CD4-positive, alpha-beta T cell treated with Interleukin-15 for 1 hour (primary cell): ENCODE measurements at places on chromosomes 5 and 9.

DNA sequence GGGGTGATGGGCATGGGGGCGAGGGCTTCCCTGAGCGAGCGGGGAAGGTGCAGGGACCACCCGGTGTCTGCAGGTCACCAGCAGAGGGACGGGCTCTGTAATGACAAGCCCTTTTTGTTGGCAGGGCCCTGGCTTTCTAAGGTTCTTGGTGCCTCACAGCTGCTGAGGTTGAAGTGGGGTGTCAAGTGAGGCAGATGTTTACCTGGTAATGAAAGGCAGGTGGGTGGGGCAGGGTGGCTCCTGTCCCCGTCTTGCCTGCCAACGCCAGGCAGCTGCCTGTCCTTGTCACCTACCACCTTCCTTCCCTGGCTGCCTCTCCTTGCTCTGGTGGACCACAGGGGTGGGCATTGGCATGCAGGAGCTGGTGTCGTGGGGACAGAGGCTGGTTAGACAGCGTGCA lies 41.0 kb upstream of the SEMA4D start:
- no peak for DNase-seq

- DNase-seq, result no peak
Observed at GRCh38 chr9:130213911-130214761, 41.9 kb downstream of the NCS1 start.

GRCh38 chr9:27654629-27655285 lies 81.5 kb upstream of the C9orf72 start:
- DNase-seq, result no peak

- DNase-seq, result no peak
Observed at GRCh38 chr9:131142160-131142559, 16.8 kb downstream of the NUP214 start.

DNA sequence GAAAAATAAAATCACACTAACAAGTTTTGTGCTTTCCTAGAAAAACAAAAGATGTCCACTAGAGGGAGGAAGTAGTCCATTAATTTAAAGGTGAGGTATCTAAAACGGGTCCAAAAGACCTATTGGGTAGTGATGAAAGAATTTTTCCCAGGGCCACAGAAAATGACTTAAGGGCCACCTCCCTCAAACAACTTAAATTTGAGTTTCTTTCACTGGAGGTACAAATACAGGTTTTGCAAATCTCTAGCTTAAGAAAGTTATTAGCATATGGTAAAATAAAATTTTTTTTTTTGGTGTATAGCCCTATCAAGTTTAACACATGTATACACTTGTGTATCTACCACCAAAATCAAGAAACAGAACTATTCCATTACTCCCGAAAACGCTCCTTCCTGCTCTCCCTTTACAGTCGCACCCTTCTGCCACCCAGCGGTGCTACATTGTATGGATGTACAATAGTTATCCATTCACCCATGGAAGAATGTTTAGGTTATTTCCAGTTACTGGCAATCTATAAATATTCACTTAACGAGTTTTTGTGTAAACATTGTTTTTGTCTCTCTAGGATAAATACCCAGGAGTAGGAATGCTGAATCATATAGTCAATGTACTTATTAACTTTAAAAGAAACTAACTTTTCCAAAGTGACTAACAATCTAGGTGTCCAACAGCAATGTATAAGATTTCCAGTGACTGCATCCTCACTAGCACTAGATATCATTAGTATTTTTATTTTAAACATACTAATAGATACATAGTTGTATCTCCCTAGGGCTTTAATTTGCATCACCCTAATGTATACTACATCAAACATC lies 21.9 kb downstream of the DEPDC1B start:
- no peak for DNase-seq

DNA sequence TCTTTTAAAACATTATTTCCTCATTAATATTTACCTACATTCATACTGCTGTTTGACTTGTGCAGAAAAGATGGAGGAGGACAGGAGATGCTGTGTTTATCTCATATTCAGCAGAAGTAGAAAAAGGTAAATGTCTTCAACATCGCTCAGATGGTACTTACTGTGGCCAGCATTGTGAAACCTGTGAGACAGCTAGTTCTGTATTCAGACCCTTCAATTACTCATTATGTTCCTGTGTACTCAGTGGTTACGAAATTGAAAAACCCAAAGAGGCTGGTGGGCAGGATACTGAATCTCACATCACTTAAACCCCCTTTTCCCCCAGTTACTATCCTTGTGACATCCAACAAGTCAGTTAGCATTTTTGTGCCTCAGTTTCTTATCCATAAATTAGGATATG lies 216.0 kb downstream of the KDM4C start:
- no peak for DNase-seq

- no peak for DNase-seq
Observed at GRCh38 chr9:129446828-129447550, 173.9 kb downstream of the C9orf50 start.

DNA sequence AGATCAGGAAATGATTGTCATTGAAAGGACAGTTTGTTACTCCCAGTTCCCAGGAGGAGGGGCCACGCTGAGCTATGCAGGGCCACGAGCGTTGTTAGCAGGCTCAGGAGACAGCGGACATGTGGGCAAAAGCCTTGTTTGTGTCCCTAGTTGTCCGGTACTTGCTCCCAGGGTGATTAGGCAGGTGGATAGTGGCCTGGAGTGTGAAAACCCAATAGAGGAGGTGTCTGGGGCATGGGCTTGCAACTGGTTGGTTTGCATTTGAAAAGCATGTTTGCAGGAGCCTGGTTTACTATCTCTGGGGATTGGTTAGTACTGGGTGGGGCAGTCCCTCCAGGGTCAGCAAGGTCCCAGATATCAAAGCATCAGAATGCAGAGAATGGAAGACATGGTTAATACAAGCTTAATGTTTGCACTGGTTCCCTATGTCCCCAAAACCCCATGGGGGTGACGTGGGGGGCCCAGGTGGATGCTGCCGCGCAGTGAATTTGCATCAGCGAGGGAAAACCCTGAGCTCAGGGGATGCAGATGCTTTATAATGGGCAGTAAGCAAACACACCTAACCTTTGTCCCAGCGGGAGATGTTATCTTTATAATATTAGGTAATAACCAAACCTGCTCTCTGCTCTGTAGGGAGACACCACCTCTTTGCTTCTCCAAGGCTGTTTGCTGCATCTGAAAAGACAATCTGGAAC lies 39.7 kb downstream of the ROPN1L start:
- no peak for DNase-seq

GRCh38 chr9:97072285-97072776 lies 33.4 kb upstream of the CTSV start:
- no peak for DNase-seq

DNA sequence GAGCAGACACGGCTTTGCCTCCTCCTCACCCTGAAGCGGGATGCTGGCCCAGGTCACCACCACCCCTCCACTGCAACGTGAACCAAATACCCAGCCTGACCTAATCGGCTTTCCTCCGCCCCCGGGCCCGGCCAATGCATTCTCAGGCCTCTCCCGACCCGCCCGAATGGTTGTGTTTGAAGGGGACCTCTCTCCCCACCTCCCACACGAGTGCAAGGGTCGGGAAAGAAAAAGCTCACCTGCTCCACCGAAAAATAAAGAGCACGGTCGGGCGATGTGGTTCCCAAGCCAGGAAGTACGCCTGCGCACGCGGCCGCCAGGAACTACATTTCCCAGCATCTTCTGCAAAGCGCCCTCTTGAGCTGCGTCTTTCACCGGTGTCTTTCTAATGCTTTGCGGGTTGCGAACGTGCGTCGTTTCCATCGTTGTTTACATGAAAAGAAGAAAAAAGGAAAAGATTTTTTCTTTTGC lies at the start of gene ZNF883:
Gene ZNF883, minus strand, starts transcription at position 282 of the 471 bp plus-strand sequence.
- peak; percentile 54 for DNase-seq

GRCh38 chr9:110601098-110601497 lies 21.6 kb upstream of the SVEP1 start:
- no peak for DNase-seq

DNA sequence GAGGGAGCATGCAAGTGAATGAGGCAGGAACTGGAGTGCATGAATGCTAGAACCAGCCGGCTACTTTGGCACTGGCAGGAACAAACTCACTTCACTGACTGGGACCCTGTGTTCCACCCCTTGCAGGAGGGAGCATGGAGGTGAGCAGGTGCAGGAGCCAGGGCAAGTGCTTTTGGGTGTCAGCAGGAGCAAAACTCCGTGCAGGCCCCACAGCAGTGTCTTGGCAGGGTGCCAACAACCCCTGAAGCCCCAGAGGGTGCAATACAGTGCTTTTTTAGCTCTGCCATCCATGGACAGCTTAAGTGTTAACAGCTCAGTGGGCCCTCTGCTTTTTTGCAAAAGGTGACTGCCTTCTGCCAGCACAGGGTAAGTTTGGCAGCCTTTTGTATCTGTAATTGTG lies 245.8 kb upstream of the PCSK5 start:
- DNase-seq, result no peak

DNA sequence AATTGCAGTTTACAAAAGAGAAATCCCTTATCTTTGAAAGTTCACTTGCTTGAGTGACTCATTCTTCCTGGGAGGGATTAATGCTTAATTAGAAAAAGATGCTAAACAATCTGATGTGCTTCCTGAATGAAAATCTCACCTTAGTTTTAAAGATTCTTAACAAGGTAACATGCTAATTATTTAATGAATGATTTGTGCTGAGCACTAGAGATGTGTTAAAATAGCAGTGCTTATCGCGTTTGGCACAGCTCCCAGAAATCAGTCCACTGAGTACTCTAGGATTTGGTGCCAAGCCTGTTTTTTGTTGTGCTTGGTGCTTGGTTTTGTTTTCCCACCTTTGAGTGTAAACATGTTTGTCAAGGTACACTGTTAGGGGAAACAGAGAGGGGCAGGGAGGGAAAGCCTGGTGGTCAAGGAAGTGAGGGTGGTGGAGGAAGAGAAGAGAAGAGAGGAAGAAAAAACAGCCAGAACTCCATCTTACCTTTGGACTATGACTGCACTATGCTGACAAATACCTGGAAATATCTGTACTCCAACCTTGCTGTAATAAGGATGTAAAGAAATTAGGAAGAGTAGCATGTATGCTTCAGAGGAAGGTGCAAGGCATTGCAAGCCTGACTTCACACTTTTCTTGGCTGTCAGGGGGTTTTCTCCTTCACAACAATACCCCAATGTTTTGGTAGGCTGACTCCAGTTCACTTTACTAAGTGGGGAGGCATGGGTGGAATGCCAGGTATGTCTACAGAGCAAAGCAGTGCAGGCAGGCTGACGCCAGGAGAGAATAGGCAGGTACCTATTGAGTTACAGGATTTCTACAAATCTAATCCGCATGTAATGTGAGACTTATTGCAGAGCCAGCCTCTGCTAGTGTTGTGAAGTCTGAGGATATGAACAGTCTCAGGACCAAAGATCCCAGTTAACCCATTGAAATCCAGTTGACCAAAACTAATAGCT lies 157.2 kb upstream of the ISL1 start:
- no peak for DNase-seq

GRCh38 chr5:1089621-1090040 lies 22.2 kb downstream of the SLC12A7 start:
- DNase-seq, result no peak

DNA sequence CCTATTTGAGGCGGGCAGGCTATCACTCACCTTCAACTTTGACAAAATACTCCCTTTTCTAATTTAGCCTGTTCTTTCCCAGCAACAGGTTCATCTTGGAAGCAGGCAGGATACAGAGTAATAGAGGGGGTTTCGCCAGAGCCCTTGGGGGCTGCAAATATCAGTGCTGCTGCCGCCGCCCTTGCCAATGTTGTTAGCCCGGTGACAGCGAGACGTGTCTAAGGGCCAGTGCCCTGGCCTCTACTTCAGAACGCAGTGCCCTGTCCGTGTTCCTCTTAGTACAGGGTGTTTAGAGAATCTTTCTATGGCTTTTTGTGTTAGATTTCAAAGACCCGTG lies 703 bp downstream of the FAM120AOS start:
- DNase-seq, result no peak

DNA sequence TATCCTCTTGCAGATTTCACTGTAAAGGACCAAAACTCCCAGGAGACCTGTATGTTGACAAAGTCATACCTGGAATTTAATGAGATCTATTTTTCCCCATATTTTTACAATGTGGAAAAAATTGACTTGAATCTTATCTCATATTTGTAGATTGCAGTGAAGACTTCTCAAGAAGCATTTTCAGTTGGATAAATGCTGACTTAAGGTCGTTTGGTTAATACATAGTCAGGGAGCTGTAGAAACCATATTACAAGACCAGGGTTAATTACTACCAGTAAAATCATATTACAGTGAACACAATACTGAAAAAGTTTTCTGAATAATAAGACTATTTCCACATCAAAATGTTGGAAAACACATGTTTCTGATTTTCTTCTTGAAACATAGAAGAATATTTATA lies 119.8 kb downstream of the ATG10 start:
- no peak for DNase-seq

DNA sequence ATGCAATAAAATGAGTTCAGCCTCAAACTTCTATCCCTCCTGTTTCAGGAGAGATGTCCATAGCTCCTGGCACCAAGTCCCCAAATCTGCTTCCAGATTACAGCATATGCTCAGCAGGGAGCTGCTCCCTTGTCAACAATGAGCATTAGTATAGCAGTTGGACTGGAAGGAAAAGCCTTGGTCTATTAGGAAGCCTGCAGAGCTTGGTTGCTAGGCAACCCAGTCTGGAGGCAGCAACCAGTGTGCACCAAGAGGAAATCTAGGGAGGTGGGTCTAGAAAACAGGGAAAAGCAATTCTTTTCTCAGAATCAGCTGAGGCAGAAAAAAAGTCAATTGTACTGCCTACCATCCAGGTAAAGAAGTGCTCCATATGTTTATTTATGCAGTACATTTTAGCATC lies 229.5 kb upstream of the NMUR2 start:
- no peak for DNase-seq

- DNase-seq, result no peak
Observed at GRCh38 chr5:133785182-133785581, 172.8 kb upstream of the FSTL4 start.

- no peak for DNase-seq
Observed at GRCh38 chr5:80655231-80655774, 520 bp upstream of the DHFR start.

DNA sequence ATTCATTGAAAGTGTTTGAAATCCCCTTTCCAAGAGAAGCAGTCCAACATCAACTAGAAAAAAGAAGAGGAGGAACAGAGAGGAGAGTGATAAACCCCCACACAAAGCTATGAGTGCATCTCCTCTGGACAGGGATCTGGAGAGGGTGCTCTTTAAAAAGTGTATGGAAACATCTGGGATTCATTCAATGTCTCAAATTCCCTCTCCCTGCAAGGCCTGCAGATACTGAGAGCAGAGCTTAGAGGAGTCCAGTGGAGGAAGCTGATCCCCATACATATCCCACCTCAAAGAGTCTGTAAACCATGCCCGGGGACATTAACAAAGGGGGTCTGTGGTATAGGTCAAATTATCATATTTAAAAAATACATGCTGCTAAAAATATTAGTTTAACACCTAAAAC lies 2.2 kb downstream of the SPOCK1 start:
- DNase-seq, result no peak

GRCh38 chr5:12141496-12141895 lies 237.2 kb upstream of the CTNND2 start:
- no peak for DNase-seq

- DNase-seq, result no peak
Observed at GRCh38 chr9:18275313-18275990, 198.5 kb upstream of the ADAMTSL1 start.

DNA sequence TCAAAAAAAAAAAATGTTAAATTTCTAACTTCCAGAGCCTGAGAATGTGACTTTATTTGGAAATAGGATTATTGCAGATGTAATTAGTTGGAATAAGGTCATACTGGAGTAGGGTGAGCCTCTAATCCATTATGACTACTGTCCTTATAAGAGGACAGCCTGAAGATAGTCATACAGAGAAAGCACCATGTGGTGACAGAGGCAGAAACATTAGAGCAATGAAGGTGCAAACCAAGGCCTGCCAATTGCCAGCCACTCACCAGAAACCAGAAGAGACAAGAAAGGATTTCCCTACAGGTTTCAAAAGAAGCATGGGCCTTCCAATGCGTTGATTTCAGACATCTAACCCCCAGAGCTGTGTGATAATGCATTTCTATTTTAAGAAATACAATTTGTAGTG lies 659.2 kb upstream of the CHD1 start:
- no peak for DNase-seq
